ENCODE measurements at places on chromosomes 7 and 10. TPM values are rescaled to one million over a fixed set of nuclear protein-coding genes. Genes with fewer than 3 reads are reported as not detected.

The PHKG1 gene
- total RNA-seq, result 3.8 TPM

The IKZF1 gene
- 11.9 TPM for total RNA-seq

The SFTPA1 gene
- 0.83 TPM for total RNA-seq

GRCh38 chr10:26801831-26802230 lies 58.9 kb downstream of the ABI1 start:
- DNase-seq, result no peak

- DNase-seq, result peak; percentile 61
These were observed 1.3 kb downstream of the BRAT1 start for GRCh38 chr7:2553831-2554581.

DNA sequence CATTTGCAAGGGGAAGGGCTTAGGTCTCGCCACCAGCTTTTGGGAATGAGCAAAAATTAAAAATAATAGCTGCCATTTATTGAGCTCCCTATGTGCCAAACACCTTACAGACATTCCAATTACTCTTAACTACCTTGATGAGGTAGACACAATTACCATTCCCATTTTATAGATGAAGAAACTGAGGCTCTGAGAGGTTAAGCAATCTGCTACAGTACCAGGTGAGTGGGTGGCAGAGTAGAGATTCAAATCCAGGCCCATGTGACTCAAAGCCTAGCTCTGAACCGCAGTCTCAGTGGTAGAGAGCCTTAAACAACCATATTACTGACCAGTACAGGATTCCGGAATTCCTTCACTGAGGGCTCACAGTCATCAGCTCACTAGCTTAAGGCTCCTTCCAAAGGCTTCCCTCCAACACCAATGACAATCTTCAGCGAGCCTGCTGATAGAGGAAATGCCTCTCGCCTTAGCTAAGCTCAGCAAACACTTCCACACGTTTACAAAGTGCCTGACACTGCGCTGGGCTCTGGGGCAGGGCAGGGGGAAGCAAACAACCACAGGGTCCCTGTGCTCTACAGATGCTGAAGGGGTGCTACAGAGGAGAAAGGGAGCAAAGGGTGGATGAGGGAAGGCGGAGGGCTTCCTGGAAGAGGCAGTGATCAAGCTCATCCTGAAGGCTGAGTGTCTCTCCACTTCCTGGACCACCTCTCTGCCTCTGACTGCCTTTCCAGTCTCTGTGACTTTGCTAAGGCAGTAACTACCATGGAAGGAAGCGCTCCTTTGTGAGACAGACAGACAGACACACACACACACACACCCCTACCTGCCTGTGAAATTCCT lies 7.4 kb downstream of the LRRC20 start:
- DNase-seq, result no peak

- DNase-seq, result no peak
These were observed at the start of gene VWA2 for GRCh38 chr10:114239117-114239993. Gene VWA2 (plus strand): TSS chr10:114239254. CDS start chr10:114248714, 9,460 bp downstream.

Measured in posterior vena cava (tissue), 2 donors.